Occipital lobe (tissue), 3 donors: ENCODE measurements at places on chromosomes 7 and 10. TPM values are rescaled to one million over a fixed set of nuclear protein-coding genes. Genes with fewer than 3 reads are reported as not detected.

Gene SAMD8
- total RNA-seq: 83.1 TPM

Gene FMC1
- total RNA-seq: 16.8 TPM

Gene PON1
- total RNA-seq: not detected

Gene TEX36
- total RNA-seq: not detected

Gene MMD2
- 0.94 TPM for total RNA-seq

Gene CYP2C18
- not detected for total RNA-seq

Gene FOXP2
- 29.9 TPM for total RNA-seq

Gene FAM204A
- total RNA-seq: 53.8 TPM

GRCh38 chr7:97075928-97076327 is 41.6 kb upstream of the SDHAF3 start:
- DNase-seq: no peak

DNA sequence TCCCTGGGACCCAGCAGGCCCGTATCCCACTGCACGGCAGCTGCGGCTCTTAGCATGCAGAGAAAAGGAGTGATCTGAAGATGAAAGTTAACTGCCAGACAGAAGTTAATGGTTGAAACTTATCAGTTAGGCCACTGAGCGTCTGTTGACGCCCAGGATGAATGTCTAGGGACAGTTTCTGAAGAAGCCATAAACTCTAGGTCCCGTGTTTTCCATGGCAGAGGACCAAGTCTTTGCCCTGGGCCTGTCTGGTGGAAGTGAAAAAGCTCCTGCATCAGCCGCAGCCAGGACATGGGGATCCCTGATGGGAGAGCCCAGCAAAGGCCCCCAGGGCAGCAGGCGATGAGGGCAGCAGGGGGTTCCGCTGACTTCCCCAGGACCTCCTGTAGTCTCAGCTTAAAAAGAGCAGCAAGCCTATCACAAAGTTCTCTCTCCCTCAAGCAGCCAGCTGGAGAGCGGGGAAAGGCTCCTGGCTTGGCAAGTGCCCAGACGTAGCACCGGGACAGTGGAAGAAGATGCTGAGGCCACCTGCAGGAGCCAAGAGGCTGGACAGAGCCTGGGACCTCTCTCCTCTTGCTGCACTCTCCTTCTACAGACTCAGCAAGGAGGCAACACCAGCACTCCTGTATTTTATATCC is 79.6 kb downstream of the TNS3 start:
- DNase-seq: no peak

DNA sequence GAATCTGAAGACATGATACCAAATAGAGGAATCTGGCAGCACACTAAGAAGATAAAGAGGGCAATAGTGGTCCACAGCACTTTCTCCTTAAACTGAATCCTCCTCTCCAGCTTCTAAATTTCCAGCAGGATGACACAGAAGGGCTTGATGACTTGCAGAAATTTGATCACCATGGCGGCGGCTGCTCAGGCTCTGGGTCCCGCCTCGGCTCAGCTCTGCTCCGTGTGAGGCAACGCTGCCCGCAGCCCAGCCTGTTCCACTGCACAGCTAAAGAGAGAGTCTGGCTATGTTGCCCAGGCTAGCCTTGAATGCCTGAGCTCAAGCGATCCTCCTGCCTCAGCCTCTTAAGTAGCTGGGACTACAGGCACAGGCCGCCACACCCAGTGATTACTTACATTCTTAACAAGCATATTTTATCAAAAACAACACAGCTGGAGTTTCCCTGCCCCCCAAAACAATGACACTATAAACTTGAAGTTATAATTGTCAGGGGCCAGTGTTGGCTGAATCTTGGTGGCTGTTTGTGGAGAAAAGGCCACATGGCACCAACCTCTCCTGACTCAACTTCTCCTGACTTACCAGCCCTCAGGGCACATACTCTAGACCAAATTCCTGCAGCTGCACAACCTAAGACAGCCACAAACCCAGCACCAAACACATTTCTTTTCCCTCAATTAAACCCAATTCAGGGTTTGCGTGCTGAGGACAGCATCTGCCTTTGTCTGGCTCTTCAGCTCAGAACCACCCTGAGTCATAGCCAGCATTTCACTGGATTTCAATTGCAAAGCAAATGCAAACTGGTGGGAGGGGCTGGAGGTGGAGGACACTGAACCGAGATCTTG is 11.6 kb upstream of the TNPO3 start:
- no peak for DNase-seq

GRCh38 chr10:79985481-79986072 is 36.7 kb upstream of the SFTPD start:
- DNase-seq: no peak

DNA sequence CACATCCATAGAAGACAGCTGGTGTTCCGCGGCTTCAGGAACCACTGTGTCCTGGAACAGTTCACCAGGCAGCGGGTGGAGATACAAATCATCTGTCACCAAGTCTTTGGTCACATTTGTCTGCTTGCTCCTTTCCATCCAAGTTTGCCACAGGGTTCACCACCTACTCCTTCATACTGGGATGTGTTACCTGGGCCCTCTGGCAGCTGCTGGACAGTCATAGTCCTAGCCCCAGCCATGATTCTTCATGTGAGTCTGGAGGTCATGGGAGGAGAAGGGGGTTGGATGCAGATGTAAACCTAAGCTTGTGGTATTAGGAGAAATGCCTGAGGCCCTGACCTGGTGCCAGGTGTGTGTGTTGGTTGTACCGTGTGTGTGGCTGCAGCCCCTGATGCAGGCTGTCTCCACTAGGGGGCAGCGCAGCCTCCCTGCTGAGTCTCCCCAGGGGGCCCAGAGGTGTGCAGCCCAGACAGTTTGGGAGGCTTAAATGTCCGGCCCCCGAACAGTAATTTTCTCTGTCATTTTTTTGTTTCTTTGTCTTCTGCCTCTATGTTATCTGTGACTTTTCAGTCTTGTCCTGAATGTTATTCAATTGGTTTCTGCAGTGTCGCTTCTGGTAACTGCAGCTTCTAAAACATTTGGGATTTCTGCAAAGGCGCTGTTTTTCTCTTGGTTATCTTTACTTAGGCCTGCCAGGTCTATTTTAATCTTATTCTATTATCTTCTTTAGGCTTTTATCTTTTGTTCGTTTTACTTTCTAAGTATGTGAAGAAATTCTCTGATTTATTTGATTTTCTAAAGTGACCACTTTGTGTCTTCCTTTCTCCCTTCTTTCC is 14.8 kb downstream of the NPS start:
- DNase-seq: no peak

DNA sequence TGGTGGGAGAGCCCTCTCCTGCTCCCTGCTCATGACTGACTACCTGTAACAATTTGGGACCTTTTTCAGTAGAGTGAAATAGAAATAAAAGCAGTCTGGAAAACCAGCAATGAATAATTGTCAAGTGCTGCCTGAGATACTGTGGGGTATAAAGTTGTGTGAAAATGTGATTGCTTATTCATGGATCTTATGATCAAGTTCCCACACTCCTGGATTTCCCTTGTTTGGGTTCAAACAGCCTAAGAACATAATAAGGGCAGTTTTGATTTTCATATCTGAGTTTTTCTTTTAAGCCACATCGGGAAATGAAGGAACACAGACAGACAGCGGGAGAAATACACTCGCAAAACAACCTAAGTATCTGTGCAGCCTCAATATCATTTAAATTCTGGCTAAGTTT is 52.9 kb downstream of the CALD1 start:
- DNase-seq: no peak

DNA sequence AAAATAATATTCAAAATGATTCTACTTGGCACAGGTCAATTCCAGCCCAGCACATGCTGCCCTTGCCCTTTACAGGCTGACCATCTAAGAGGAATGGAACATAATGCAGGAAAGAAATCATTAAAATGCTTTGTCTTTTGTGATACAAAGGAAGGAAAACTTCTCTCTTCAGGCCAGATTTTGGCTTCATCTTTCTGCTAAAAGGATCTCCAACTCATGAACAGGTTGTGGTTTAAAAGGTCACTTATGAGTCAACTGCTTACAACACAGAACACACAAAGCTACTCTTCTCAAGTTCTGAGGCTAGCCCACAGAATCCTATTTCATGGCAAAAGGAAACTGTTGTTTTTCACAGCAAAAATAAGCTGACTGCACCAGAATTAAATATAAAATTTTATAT is 197.1 kb downstream of the DOCK4 start:
- DNase-seq: no peak

DNA sequence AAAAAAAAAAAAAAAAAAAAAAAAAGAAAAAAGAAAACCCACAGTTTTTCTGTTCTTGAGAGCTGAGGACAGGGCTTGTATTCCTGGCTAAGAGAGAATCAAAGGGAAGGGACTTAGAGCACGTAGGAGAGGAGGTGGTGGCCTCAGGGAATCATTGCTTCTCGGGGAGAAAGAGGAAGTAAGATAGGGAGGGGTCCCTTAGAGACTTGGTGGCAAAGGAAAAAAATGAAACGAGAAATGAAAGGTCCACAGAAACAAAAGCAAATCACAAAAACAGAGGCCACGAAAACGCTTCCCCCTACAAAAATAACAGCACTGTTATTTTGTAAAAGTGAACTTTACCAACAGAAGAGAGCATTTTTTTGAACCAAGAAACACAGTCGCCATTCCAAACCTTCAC is 323.1 kb upstream of the GALNT17 start:
- no peak for DNase-seq

GRCh38 chr10:69243817-69244216 is 23.7 kb downstream of the HKDC1 start:
- DNase-seq: no peak
